ENCODE measurements at places on chromosomes 13 and 19.
A peak's percentile ranks its signal among the peaks of the same experiment; 100 is the strongest.

DNA sequence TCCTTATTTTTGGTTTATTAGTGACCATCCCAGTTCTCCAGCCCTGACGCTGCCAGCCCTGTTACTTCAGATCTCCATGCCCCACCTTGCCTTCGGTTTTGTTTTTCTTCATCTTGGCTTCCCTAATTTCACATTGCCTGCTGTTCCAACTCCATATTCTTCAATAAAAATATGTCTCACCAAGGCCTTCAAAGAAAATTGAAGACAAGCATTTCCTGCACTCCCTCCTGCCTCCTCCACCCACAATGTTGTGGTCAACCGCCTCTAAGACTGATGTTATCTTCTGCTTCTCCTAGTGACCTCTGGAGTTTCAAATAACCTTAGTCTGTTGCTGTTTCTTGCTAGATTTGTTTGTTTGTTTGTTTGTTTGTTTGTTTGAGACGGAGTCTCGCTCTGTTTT lies 14.6 kb downstream of the PLD3 start:
- peak; percentile 24 for DNase-seq

DNA sequence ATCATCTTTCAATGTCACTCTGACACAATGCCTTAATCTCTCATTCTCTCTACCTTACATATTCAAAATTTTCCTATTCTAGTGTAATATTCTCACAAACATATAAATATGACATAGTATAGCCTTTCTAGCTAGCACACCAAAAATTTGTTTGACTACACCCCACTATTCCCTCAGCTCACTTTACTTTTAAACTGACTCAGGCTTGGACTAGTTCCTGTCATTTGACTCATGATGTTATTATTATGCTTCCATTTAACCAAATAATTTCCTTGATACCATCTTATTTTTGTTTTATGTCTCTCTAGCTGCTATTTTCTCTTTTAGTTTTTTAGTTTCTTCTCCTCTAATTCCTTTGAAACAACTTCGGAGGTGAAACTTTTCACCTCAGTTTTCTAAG lies 1745.6 kb upstream of the PCDH20 start:
- DNase-seq: no peak

- DNase-seq: no peak
Measured at GRCh38 chr13:67226696-67227095, 3.4 kb downstream of the PCDH9 start.

DNA sequence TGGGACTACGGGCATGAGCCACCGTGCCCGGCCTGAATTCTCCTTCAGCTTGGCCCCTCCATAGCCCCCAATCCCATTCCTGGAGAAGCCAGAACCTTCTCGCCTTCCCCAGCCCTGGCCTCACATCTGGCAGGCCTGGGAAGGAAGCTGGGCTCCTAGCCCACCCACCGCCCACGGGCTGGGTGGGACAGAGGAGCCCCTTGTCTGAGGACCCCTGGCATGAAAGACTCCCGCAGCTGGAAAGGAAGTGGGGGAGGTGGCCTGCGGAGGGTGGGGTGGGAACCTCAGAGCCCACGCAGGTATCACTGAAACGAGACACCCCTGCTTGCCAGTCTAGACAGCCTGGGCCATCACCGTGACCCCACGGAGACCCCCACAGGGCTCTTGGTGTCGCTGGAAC lies 7.7 kb upstream of the NANOS3 start:
- no peak for DNase-seq

DNA sequence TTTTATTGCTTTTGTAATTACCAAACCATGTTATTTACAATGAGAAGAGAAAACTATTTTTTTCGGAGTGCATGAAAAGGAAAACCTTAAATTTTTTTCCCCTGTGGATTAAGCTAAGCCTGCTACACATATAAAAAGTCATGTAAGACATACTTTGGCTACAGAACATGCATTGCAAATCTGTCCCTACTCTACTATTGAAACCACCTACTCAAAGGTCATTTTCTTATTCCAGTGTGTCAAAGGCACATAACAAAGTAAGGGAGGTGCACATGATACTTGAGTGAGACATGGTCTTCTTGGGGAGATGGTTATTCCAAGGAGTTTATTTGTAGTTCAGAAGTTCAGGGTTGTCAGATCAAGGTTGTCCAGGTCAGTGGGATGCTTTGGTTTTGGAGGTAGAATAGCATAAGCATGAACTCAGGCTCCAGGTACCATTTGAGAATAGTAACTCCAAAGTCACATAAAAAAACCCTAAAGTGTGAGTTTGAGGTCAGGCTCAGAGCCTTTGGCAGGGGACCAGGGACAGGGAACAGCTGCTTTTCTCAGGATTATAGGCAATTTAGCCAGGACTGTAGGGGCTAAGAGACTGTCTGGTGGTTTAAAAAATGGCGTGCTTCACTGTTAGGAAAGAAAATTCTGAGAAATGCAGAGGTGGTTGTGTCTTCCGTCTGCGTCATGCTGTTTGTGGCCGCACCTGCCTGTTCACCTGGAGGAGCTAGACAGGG lies 15.4 kb downstream of the FARP1 start:
- no peak for DNase-seq

GRCh38 chr13:113405481-113406300 lies 41.8 kb upstream of the GRTP1 start:
- DNase-seq: no peak

DNA sequence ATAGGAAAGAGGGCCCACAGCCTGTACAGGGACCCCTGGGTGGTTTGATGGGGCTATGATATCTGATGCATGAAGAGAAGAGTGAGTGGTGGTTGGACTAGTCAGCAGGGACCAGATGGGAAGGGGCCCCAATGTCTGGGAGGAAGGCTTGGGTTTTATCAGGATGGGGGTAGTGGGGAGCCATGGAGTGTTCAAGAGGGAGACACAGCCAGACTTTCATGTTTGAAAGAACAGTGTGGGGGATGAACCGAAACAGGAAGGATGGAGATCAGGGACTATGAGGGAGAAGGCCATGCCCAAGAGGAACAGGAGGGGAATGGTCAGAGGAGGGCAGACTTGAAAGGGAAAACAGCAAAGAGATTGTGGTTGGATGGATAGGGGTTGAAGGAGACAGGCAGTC lies 63.1 kb downstream of the UNC13A start:
- DNase-seq: no peak

DNA sequence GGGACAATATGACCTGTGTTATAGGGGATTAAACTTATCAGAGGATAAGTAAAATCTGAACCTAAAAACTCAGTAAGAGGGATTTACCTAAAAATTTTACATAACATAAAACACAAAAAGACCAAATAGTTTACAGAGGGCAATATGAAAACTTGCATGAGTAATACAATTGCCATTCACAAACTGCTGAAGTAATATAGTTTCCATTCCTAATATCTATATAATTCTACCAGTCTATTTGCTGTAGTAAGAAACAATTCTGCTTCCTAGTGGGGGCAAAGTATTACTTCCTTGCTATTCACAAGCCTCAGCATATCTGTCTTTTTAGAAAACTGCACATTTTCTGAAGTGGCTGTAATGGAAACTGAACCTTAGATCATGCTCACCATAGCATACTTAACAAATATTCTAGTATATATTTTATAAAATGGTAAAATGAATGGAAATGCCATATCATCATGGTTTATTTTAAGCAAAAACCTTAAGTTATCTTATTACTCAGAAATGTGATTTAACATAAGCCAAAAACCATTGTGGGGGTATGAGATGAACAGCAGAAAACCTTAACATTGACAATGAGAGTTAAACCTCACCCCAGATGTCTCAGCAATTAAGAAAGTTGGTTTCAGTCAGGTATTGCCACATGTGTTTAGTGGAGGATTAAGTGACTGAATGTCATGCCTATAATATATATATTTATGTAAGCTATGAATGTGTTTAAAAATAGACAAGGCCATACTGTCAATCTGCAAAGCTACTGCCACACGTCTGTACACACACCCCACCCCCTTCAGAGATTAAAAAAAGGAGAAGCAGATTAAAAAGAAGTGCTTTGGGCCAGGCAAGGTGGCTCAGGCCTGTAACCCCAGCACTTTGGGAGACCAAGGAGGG lies 136.8 kb downstream of the MIPEP start:
- DNase-seq: peak; percentile 14

DNA sequence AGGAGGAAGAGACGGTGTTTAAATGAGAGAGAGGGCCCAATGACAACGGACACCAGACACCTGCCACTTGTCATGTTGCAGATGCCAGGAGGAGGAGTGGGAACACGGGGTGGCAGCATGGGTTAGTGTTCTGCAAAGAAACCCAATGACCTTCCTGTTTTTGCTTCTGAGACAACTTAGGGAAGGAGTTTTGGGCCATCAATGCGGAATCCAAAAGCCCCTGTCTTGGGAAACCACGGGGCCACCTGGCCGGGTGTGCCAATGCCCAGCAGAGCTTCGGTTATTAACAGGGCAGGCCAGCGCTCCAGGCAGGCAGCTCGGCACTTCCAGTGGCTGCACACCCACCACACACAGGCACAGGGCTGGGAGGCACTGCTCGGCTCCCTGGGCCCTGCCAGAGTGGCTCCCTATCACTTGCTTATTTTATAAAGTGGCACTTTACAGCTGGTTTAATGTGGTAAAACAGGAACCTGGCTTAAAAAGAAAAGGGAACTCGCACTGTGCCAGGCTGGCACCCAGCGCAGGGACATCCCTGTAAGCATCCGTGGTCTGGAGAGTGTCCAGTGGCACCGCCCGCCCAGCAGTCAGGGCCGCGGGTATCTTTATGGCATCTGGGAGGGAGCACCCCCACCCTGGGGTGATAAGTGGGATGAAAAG lies 19.1 kb downstream of the ELL start:
- no peak for DNase-seq

GRCh38 chr13:49343255-49343654 lies 95.5 kb downstream of the CDADC1 start:
- DNase-seq: no peak

GRCh38 chr13:106104281-106104901 lies 431.1 kb downstream of the EFNB2 start:
- no peak for DNase-seq

DNA sequence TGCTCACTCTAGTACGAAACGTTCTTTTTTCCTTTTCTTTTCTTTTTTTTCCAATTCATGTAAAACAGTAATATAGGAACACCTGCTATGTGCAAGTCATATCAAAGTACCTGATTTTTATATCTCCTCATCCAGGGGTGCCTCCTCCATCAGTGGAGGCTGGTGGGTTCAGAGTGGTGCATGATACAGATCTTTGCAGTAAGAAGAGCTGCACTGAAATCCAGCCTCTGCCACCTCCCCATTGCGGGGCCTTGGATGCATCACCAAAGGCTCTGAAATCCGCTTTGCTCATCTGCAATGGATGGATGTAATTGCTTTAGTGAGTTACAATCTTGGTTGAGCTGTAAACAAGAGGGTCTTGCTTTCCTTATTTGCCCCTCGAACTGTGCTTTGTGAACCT lies 38.3 kb downstream of the GPR12 start:
- DNase-seq: no peak

- DNase-seq: no peak
Measured at GRCh38 chr13:43159026-43159461, 135.7 kb downstream of the DNAJC15 start.

DNA sequence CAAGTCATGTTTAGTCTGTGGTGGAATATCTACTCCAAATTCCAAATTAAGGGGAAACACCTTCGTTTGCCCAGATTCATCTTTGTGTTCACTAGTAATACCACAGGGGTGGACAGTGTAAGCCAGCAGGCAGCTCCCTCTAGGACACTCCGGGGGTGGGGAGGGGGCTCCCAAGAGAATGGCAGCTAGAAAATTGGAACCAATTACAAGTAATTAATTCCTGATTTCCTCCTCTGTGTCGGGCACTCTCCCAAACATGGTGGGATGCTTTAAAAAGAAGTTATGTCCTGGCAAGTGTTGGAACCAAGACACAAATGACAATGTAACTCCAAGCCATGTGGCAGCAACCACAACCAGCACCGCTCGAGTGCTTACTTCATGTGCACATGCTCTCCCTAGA lies 5.9 kb downstream of the COL4A1 start:
- DNase-seq: no peak

DNA sequence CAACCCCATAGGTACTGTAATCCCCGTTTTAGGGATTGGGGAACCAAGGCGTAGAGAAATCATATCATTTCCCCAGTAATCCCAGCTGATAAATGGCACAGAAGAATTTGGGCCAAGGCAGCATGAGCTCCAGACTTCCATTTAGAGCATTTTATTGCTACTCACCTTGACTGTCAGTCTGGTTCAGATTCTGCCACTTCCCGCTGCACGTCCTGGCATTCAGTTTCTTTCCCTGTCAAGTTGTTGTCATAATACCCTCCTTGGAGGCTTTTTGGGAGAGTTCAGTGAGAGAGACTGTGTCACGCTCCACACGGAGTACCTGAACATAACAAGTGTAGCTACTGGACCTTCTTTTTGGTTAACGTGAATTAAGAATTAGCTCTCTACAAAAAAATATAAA lies 7.5 kb upstream of the C1QTNF9 start:
- DNase-seq: no peak

DNA sequence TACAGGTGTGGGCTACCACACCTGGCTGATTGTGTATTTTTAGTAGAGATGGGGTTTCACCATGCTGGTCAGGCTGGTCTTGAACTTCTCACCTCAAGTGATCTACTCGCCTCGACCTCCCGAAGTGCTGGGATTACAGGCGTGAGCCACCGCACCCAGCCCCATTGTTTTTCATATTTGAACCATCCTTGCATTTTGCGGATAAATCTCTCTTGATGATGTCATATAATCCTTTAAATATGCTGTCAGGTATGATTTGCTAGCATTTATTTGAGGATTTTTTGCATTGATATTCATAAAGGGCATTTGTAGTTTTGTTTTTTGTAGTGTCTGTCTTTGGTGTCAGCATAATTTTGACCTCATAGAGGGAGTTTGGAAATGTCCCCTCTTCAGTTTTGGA lies 5.7 kb downstream of the ZNF101 start:
- no peak for DNase-seq

- DNase-seq: no peak
Measured at GRCh38 chr13:45809801-45810394, 41.7 kb downstream of the SIAH3 start.

- no peak for DNase-seq
Measured at GRCh38 chr19:18768046-18768771, 22.9 kb downstream of the COMP start.

DNA sequence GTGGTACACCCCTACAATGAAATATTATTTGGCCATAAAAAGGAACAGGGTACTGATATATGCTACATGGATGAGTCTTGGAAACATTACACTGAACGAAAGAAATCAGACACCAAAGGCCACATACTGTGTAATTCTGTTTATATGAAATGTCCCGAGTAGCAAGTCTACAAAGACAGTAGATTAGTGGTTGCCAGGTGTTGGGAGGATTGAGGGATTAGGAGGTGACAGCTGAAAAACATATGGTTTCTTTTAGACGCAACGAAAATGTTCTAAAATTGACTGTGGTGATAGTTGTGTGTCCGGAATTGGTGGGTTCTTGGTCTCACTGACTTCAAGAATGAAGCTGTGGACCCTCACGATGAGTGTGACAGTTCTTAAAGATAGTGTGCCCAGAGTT lies 35.1 kb downstream of the IL17D start:
- DNase-seq: no peak

- DNase-seq: no peak
Measured at GRCh38 chr19:34225659-34226015, 28.7 kb upstream of the GARRE1 start.

GRCh38 chr13:49539746-49540145 lies 44.0 kb downstream of the PHF11 start:
- DNase-seq: no peak

- DNase-seq: peak; percentile 49
Measured at GRCh38 chr19:56141417-56141993, 418 bp downstream of the ZNF444 start.

All from GM20000 (cell line).